Activated CD8-positive, alpha-beta memory T cell treated with anti-CD3 and anti-CD28 coated beads, Interleukin-2, amount 10 ng/mL, durations not matched to agents 7 days and 5 days (primary cell): ENCODE measurements at places on chromosomes 16 and 17.

DNA sequence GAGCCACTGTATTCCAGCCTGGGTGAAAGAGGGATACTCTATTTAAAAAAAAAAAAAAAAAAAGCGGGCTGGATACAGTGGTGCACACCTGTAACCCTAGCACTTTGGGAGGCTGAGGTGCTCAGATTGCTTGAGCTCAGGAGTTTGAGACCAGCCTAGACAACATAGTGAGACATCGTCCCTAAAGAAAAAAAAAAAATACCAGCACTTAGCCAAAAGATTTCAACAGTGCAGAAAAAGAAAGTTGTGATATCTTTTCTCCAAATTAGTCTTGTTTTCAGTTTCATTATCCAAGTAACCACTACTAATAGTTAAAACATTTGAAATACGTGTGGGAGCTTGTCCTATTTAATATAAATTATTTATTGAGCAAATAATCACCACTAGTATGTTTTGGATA, 48.7 kb downstream of the TENT4B start:
- no peak for DNase-seq

- DNase-seq = no peak
Measured at GRCh38 chr16:87961623-87962022, 10.4 kb downstream of the BANP start.

DNA sequence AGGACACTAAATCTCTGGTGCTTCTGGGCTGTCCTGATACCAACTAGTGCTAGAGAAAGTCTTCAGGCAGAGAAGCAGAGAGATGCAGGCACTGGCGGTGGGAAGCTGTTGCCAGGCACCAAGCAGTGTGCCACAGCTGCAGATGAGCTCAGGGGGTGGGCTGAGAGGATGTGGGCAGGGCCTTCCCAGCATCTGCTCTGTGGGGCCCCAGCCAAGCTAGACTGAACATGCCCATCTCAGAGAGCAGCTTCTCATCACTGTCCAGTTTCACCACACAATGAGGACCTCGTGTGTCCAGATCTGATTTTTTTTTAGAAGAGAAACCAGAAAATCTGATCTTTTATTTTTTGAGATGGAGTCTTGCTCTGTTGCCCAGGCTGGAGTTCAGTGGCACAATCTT, 17.1 kb downstream of the PSKH1 start:
- DNase-seq = peak; percentile 73

DNA sequence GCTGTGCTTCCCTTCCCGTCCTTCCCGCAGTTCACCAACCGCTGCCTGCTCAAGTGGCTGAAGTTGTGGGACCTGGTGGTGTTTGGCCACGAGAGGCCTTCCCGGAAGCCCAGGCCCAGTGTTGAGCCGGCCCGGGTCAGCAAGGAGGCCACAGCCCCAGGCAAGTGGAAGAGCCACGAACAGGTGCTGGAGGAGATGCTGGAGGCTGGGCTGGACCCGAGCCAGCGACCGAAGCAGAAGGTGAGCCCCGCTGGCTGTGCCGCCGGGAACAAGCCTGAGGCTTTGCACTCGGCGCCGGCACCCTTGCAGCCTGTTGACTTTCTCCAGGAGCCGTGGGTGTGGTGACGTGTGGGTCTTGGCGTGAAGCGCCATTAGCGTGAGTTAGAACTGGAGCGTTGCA, 2.7 kb downstream of the CHTF18 start:
- DNase-seq = no peak
